Testis (tissue), 5 donors: ENCODE measurements at places on chromosomes 4 and X.

- no peak for DNase-seq
Measured at GRCh38 chr4:23857367-23857959, 32.4 kb downstream of the PPARGC1A start.

DNA sequence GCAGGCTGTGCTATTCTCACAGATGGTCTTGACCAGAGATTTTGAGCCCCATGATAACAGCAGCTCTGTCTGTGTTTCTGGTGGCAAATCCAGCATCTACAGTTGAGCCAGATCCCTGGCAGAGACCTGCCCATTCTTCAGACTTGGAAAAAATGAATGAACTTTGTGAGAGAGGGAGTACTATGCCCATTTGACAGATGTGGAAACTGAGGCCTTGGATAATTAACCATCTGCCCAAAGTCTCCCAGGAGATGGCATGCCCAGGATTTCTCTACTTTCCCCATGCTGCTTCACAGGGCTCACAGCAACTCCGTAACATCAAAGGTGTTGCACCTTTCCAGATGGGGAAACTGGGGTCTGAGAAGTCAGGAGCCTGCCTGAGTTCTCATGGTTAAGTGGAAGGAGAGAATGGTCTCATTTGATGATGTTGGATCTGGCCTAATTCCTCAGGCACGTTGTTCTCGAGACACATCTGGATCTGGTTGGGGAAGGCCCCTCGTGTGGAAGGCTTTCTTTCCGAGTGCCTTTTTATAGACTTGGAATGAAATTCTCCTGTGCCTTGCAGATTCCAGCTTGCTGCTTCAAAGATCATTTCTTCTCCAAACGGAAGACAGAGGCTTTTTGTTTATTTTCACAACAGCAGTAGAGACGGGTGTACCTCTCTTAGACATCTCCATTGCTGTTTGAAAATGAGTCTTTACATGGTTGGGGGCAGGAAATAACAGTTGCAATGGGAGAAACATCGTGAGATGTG is 73.3 kb upstream of the STX18 start:
- DNase-seq, result peak; percentile 18

GRCh38 chrX:136867096-136867491 is 13.4 kb downstream of the RBMX start:
- DNase-seq, result no peak

- peak; percentile 37 for DNase-seq
Measured at GRCh38 chrX:152817078-152817764, 13.3 kb downstream of the CETN2 start.

GRCh38 chrX:39772057-39772832 is 325.5 kb downstream of the BCOR start:
- peak; percentile 62 for DNase-seq

GRCh38 chr4:21692241-21692640 is 256.3 kb downstream of the KCNIP4 start:
- no peak for DNase-seq

DNA sequence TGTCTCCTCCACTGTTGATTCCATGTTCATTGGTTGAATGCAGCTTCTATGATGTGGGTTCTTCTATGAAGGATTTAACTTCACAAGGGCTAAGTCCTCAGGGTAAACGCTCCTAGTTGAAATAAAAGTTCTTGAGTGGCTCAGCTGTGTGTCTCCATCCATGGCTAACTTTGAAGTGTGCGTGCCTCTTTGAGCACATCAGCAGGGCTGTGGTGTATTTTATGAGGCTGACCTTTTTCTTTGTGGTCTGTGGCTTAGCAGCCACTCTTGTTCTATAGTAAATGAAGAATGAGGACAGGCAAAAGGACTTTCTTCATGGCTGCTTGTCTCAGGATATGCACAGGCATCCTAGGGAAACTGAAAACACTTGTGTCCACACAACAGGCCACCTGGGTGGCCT is 88.5 kb downstream of the KIT start:
- DNase-seq, result no peak

GRCh38 chr4:7195546-7196287 is 3.4 kb downstream of the SORCS2 start:
- peak; percentile 29 for DNase-seq

GRCh38 chr4:146369446-146369845 is 152.3 kb downstream of the SLC10A7 start:
- DNase-seq, result no peak

- peak; percentile 18 for DNase-seq
Measured at GRCh38 chr4:81030061-81030980, at the start of gene BMP3. Gene BMP3 (plus strand): TSS chr4:81030708. CDS start chr4:81031285, 577 bp downstream.

GRCh38 chrX:98432413-98432812 is 1548.7 kb downstream of the RPA4 start:
- DNase-seq, result no peak

DNA sequence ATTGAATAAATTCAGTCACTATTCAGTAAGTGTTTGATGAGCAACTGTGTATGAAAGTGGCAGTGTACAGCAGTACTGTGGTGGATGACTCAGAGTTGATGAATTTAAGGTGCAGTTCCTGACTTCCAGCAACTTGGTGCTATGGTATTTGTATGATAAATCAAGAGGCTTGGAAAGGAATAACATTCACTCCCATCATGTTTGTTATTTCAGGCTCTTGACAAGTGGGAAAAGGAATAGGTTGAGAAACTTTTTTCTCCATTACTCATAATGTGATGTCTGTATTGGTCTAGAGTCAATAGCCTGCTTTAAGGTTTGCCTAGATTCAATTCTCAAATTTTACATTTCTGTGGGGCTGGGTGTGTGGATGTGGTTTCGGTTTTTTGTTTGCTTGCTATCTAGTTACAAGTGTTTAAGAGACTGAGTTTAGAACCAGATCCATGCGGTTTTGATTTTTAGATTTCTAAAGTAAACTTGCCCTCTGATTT is 35.1 kb upstream of the CYP2U1 start:
- no peak for DNase-seq

DNA sequence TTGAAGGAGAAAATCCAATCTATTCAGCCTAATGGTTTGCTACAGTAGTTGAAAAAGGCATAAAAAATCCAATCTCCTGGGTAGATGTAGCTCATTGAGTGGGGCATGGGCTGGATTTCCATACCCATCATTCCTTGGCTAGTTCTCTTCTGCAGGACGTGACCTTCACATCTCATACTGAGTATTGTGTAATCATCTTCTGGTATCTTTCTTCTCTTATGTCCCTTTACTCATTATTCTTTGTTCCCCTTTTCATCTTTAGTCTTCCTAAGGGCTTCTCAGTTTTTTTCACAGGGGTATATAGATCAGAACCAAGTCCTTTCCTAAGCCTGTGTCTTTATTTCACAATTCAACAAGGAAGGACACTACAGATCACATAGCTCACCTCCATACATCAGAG is 727.6 kb upstream of the MAGEB2 start:
- DNase-seq, result no peak

DNA sequence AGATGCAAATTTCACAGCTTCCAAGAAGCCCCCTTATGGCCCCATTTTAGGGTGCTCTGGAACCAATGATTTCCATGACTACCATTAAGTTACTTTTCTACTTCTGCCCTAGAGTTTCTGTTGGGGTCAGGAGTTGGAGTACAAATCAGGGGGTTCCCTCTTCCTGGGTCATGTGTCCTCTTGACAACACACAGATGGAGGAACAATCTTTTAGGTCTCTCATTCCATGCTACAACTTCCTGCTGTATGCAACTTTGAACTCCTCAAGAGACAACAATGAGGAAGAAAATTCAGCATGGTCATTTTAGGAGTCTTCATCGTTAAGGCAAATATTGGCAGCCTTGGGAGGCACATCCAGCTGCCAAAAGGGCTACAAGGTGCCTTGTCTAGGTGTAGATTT is 79.7 kb downstream of the SEL1L3 start:
- DNase-seq, result no peak

GRCh38 chrX:154142950-154143745 is 895 bp upstream of the OPN1LW start:
- DNase-seq, result no peak

GRCh38 chr4:146647615-146648460 is 9.1 kb downstream of the POU4F2 start:
- DNase-seq, result no peak

GRCh38 chrX:79511799-79512198 is 144.7 kb upstream of the ITM2A start:
- no peak for DNase-seq

- DNase-seq, result no peak
Measured at GRCh38 chr4:86483773-86484172, 110.3 kb upstream of the PTPN13 start.

- DNase-seq, result no peak
Measured at GRCh38 chrX:66110112-66110511, 53.9 kb upstream of the HEPH start.

DNA sequence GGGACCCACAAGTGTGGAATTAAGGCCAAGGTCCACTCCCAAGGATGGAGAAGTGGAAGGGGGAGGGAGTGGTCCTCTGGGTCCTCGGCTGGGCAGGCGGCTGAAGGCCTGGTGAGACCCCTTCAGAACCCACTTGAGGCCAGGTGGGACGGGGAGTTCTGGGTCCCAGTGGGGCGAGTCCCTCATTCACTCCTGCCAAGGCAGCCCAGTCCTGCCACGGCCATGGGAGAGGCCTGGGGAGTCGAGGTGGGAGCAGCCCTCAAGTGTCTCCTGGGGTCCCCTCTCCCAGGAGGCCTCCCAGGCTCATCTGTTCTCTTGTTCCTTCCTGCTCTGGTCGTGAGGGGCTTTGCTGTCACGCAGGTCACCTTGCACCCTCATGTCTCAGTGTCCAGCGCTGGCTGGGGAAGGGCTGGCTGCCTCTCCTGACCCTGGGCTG is 6.1 kb upstream of the SH3BP2 start:
- no peak for DNase-seq

DNA sequence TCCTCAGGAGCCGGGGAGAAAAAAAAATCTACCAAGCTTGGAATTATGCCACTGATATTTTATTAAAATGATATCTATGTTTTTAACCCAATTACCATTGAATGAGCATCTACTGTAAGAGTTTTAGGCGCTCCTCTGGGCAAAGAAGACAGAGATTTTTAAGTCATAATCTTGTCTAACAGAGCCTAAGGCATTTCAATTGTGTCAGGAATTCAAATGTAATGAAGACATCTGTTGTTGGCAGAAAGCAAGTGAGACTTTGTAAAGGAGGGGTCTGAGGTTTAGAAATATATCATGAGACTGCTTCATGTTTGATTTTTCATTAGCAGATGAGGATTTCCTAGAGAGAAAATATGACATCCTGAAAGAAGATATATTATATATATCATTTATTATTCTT is 1158.1 kb downstream of the FSTL5 start:
- DNase-seq, result no peak

DNA sequence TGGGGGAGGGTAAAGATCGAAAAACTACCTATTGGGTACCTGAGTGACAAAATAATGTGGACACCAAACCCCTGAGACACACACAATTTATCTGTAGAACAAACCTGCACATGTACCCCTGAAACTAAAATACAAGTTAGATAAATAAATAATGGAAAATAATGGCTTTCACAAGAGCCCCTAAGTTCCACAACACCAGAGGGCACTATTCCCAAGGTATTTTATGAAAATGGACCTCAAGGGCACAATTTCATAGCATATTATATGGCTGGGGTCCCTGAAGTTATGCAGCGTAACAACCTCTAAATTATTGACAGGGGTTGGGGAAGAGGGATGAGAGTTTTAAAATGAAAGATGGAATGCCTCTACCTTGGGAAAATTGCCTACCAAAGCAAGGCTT is 81.3 kb upstream of the TMEM33 start:
- DNase-seq, result no peak

- no peak for DNase-seq
Measured at GRCh38 chr4:118398226-118399090, 45.7 kb upstream of the PRSS12 start.

GRCh38 chrX:43878906-43879526 is 3.2 kb downstream of the MAOB start:
- DNase-seq, result no peak

GRCh38 chr4:74431113-74431826 is 13.7 kb upstream of the AREG start:
- DNase-seq, result no peak

DNA sequence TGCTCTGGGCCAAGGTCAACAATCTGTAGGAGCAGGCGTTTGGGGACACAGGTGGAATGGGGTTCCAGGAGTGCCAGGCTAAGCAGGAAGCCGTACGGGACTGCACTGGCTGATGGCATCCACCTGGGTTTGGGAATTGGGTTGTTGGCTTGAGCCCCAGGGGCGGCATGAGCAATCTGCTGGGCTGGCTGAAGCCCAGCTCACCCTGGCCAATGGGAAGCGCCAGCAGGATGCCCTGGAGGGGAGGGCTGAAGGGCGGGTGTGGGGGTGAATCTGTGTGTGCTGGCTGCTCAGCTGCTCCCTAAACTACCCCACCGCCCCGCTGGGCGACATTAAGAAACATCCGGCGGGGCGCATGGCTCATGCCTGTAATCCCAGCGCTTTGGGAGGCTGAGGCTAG is 8.9 kb upstream of the RGS12 start:
- peak; percentile 10 for DNase-seq

DNA sequence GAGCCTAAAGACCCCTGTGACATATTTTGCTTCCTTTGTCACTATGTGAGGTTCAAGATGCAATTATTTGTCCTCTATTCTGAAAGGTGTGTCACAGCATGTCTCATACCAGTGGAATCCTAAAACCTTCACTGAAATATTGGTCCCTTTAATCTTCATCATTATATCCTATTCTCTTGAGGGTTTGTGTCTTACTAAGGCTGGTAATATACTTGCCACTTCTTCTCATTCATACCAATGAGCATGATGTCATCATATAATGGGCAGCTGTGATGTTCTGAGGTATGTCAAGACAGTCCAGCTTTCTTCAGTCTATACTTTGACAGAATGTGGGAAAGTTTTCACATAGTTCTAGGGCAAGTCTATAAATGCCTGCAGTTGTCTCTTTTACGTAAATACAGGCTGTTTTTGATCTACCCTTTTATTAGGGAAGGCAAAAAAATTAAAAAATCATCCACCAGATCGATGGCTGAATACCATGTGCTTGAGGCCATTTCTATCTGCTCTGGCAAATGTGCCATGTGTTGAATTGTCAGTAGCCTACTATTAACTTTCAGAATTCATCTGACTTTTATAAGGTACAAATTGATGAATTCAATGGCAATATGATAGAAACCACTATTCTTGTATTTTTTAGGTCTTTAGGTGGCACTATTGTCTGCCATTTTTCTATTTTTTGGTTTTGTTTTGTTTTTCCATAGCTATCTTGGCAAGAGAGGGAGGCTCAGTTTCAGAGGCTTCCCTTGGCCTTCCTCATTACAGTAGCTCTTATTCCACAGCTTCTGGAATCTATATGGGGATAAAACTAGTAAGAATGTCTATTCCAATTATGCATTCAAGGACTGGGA is 209.0 kb downstream of the PPARGC1A start:
- no peak for DNase-seq

GRCh38 chr4:161906836-161907589 is 256.8 kb downstream of the FSTL5 start:
- no peak for DNase-seq

- DNase-seq, result peak; percentile 23
Measured at GRCh38 chrX:118807151-118808017, 16.2 kb upstream of the ZCCHC12 start.
